ENCODE measurements at places on chromosomes 2 and 18.
A peak's percentile ranks its signal among the peaks of the same experiment; 100 is the strongest.

DNA sequence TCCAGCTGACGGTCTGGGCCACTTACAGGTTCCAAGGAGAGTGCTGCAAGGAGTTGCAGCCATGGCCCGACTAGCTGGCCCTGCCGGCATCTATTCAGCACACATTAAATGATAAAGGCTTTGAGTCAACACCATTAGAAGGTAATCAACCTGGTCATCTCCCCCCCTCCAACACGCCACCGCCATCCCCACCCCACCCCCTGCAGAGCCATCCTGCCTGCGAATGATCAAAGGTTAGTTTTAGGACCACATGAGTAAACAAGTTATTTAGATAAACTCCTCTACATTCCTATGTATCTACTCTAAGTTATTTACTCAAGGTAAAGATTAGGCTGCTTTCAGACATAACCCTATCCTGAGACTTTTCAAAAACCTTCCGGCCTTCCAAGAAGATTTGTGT lies 349.3 kb upstream of the SLC39A10 start:
- H3K4me3 ChIP-seq = no peak overlapping the region
- no peak overlapping the region for H3K27ac ChIP-seq
- H3K27me3 ChIP-seq = no peaks in the 10 kb centered on the region
- no peaks in the 10 kb centered on the region for H3K36me3 ChIP-seq
- no peaks in the 10 kb centered on the region for H3K4me1 ChIP-seq
- DNase-seq = no peak

DNA sequence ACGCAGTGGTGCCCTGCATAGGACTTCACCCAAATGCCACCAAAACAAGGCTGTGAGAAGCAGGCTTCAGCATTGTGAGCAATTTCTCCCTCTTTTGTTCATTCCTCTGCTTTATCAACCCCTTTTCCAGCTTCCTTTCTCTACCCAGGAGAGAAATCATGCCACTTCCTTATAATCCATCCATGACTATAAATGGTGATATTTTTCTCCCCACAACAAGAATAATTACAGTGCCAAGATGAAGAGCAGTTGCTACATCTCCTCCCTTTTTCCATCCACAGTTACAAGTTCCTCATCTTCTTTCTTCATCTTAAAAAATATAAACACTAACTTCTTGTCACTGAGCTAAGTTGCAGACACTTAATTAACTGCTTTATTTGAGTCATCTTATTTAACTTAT lies 167.2 kb downstream of the ANTXR1 start:
- H3K4me1 ChIP-seq = peaks cover 19% of the 10 kb centered on the region
- H3K27ac ChIP-seq = no peak overlapping the region
- H3K4me3 ChIP-seq = no peak overlapping the region
- no peaks in the 10 kb centered on the region for H3K27me3 ChIP-seq
- no peak for DNase-seq
- H3K36me3 ChIP-seq = peaks cover 3% of the 10 kb centered on the region

GRCh38 chr2:233706720-233707119 lies 6.0 kb upstream of the UGT1A5 start:
- H3K36me3 ChIP-seq = no peaks in the 10 kb centered on the region
- H3K27me3 ChIP-seq = no peaks in the 10 kb centered on the region
- peak; percentile 32 for DNase-seq
- H3K4me3 ChIP-seq = no peak overlapping the region
- H3K27ac ChIP-seq = no peak overlapping the region

GRCh38 chr18:41456831-41457230 lies 498.2 kb upstream of the PIK3C3 start:
- H3K4me1 ChIP-seq = no peaks in the 10 kb centered on the region
- H3K4me3 ChIP-seq = no peak overlapping the region
- no peaks in the 10 kb centered on the region for H3K27me3 ChIP-seq

DNA sequence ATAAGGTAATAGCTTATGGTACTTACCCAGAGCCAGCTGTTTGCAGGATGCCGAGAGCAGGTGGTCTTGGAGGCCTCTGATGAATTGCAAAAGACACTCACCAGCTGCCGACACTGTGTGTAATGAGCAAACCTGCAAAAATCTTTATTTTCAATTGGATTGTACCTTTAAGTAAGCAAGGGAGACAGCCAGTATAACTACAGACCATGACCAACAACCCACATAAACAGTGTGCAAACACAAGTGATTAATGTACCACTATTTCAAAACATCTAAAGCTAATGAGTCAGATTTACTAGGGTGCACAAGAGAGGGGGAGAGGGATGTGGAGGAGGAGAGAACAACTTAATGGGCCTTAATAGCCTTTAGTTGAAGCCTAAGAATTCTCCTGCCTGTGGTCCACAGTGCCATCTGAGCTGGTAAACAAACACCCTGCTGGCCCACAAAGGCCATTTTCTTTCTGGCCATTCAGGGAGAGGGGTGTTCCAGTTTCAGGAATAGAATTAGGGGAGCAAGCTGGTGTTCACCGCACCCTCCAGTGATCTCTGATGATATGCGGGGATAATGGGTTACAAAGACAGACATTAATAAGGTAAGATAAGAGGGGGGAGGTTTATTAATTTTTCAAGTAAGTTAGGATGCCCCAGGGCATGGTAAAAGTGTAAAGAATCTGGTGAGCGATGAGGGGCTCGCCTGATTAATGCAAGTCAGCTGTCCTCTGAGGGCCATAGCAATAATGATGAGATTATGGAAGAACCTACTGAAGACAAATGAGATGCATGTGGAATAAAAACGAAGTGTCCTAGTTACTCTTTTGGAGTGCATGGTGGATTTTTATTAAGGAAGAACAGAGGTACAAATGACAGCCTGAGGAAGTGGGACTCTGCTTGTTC lies 196.4 kb downstream of the HRH4 start:
- no peak overlapping the region for H3K27ac ChIP-seq
- no peaks in the 10 kb centered on the region for H3K27me3 ChIP-seq
- no peak for DNase-seq
- H3K4me3 ChIP-seq = no peak overlapping the region
- no peaks in the 10 kb centered on the region for H3K4me1 ChIP-seq
